ENCODE measurements at places on chromosomes 3 and 15. TPM values are rescaled to one million over a fixed set of nuclear protein-coding genes. Genes with fewer than 3 reads are reported as not detected.

DNA sequence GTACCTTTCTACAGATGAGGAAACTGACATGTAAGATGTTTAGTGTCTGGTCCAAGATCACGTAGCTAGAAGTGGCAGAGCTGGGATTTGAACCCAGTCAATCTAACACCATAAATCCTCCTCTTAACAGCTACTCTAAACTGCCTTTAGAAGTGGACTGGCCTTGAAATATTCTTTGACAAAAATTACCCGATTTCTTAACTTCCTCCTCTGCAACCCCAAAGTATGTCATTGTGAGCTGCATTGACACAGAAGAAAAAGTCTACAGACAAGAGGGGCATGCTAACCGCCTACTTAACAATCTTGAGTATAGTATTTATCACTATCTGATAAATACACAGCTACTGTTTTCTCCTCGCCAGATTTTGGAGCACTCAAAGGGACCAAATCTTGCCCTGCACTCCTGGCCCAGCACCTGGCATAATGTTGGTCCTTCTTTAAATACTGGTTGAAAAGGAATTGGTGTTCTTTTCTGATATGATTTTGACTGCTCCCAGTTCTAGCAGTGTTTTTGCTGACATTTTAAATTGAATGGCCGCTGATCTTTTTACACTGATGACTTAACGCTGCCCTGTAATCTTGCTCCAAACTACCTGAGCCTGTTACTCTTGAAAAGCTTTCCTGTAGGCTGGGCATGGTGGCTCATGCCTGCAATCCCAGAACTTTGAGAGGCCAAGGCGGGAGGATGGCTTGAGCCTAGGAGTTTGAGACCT lies 36.9 kb downstream of the ITPR1 start:
- no peak for DNase-seq

DNA sequence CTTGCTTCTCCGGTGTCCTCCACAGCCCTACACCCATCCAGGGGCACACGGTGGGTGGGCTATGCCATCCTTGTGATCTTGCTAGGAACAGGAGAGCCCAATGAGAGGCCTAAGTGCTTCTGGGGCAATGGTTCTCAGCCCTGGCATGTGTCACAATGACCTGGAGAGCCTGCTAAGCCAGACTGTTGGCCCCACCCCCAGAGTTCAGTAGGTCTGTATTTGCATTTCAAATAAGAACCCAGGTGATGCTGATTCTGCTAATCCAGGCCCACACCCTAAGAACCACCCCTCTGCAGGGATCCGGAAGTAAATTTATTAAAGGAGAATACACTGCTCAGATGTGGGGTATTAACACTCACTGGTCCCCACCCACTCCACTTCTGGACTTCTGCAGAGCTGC lies 57.9 kb downstream of the RORA start:
- no peak for DNase-seq

GRCh38 chr3:151445273-151446001 lies 15.4 kb downstream of the IGSF10 start:
- DNase-seq, result no peak

- no peak for DNase-seq
Measured at GRCh38 chr15:68192804-68193486, 12.2 kb downstream of the CALML4 start.

DNA sequence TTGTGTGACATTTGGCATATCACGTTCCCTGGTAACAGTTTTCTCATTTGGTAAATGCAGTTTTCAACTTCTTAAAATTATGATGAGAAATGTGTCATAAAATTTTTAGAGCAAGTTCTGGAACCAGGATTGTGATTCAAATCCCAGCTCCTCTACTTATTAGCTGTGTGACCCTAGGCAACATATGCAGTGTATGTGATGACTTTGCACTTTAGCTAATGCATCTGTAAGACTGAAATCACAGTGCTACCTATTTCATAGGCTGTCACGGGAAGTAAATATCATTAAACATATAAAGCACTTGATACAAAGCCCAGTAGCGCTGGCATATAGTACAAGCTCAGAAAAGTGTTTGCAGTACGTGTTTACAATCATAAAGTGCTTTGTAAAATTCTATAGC lies 419.4 kb downstream of the GRM7 start:
- no peak for DNase-seq

DNA sequence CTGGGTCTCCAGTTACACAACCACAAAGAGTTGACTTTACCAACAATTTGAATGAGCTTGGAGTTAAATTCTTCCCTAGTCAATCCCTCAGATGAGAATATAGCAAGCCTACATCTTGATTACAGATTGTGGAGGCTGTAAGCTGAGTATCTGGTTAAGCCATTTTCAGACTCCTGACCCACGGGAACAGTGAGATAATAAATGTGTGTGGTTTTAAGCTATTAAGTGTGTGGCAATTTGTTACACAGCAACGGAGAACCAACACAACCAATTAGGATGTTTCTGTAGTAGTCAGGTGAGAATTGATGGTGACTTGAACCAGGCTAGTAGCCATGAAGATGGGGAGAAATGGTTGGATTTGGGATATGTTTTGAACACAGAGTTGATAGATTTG lies 37.7 kb upstream of the SLC4A7 start:
- no peak for DNase-seq

The RNU6-1 gene
- total RNA-seq, result not detected

Data from glutamatergic neuron (in vitro differentiated cells).